ENCODE measurements at places on chromosomes 1 and 21. TPM values are rescaled to one million over a fixed set of nuclear protein-coding genes. Genes with fewer than 3 reads are reported as not detected.

Gene MTMR11
- polyA plus RNA-seq = 7.4 TPM

Gene RGSL1
- 0.14 TPM for polyA plus RNA-seq

Gene AMY1A
- not detected for polyA plus RNA-seq

Gene EPS8L3
- polyA plus RNA-seq = 0.28 TPM

Gene CHIA
- 0.06 TPM for polyA plus RNA-seq

Gene BEST4
- 0.11 TPM for polyA plus RNA-seq

Gene FHAD1
- 0.16 TPM for polyA plus RNA-seq

Gene DNASE2B
- not detected for polyA plus RNA-seq

Gene DMBX1
- polyA plus RNA-seq = not detected

Gene NUDT4B
- polyA plus RNA-seq = 0.92 TPM

Gene ERICH3
- under 0.01 TPM for polyA plus RNA-seq

Gene KMO
- polyA plus RNA-seq = 0.05 TPM

Gene C1orf53
- polyA plus RNA-seq = 6.6 TPM

Gene ELK4
- 4.2 TPM for polyA plus RNA-seq

Gene CHD5
- 0.16 TPM for polyA plus RNA-seq

Gene OR2AK2
- not detected for polyA plus RNA-seq

Gene CASQ1
- polyA plus RNA-seq = 0.14 TPM

Gene LORICRIN
- 0.28 TPM for polyA plus RNA-seq

Gene ACTL8
- 0.12 TPM for polyA plus RNA-seq

Gene S100A2
- 3,591 TPM for polyA plus RNA-seq

Gene TRIM58
- 0.15 TPM for polyA plus RNA-seq

Gene CD1B
- not detected for polyA plus RNA-seq

Gene TEDDM1
- polyA plus RNA-seq = not detected

Gene ZBED6
- 0.86 TPM for polyA plus RNA-seq

Gene ALG14
- 1.3 TPM for polyA plus RNA-seq

Gene ZBTB8A
- 1.1 TPM for polyA plus RNA-seq

Gene TAL1
- polyA plus RNA-seq = 0.82 TPM

Gene HCN3
- polyA plus RNA-seq = 6.6 TPM

Gene DMRTA2
- 1.5 TPM for polyA plus RNA-seq

Gene RXFP4
- 0.04 TPM for polyA plus RNA-seq

Gene IL19
- 1.4 TPM for polyA plus RNA-seq

Gene ST6GALNAC3
- polyA plus RNA-seq = 0.29 TPM

Gene UTP11
- polyA plus RNA-seq = 32.0 TPM
